ENCODE measurements at places on chromosomes 5 and 9.
A peak's percentile ranks its signal among the peaks of the same experiment; 100 is the strongest.

GRCh38 chr5:163563880-163564279, 58.5 kb downstream of the MAT2B start:
- no peak for DNase-seq

- no peak for DNase-seq
These were observed 32.9 kb downstream of the FGD3 start for GRCh38 chr9:92980085-92980745.

- DNase-seq, result no peak
These were observed 335.3 kb upstream of the ADAMTSL1 start for GRCh38 chr9:18138656-18139055.

DNA sequence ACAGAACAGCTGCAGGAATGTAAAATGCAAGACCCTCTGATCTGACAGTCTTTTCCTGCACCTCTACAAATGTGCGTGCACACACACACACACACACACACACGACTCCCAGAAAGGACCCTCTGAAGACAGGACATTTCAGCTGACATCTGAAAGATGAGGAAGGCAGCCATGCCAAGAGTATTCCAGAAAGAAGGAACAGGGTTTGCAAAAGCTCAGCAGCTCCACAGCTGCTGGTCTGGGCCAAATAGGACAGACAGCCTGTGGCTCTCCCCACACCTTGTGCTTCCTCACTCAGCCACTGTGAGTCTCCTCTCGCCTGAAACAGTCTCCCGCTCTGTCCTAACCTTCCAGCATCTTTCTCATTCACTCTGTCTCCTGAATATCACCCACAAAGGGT, 189.0 kb downstream of the PALM2AKAP2 start:
- DNase-seq, result peak; percentile 10

DNA sequence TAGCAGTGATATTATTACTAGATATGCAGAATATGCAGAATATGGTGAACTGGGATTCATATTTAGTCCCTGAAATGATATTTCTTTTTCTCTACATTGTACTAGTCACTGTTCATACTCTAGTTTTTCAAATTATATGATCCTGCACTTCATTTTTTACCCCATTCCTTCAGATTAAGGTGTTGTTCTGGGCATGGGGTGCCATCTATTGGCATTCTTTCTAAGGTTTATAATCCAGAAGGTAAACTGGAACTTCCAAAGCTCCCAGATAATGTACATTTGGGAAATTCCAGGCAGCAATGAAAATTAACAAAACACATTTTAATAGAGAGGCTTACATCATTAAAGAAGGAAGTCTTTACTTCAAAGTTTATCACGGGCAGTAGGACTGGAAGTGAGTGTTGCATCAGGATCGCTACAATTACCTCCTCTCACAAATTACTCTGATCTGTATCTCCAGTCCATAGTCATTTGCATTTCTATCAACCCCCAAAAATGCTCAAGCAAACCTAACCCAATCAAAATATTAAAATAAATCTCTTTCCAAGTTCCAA, 12.5 kb downstream of the RFX3 start:
- no peak for DNase-seq

DNA sequence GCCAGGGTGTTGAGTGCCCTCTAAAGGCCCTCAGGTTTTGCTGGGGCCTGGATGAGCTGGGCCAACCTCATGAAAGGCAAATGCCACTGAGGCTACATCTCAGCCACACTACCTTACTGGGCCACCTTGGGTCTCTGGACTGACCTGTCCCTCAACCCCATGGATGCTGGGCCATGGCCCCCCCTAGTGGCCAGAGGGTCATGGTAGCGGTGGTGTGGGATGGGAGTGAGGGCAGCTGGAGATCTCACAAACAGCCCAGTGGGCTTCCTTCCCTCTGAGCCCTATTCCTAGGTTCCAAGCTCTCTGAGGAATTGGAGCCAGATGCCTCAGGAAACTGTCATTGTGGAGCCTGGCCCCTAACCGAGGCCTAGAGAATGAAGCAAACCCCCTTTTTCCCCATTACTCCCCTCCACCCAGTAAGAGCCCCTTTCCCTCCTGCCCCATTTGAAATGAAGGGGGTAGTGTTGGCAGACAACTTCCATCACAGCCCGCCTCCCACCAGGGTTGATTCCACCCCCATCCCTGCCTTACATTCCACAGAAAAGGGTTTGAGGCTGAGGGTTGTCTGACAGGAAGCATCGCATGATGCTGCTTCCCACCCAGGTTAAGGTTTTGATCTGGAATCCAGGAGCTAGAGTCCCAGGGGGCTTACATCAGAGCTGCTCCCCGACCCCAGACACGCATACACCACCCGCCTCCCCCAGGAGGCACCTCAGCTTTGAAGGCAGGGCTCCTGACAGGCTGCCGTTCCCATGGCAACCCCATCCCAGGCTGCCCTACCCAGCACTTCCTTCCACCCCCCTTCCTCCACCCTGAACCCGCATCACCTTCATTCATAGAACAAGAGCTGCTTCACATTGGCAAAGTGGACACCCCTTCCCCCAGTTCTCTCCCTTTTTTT, 63.9 kb downstream of the PCDH1 start:
- no peak for DNase-seq

- DNase-seq, result no peak
These were observed 591.1 kb downstream of the DTWD2 start for GRCh38 chr5:118397236-118397635.

DNA sequence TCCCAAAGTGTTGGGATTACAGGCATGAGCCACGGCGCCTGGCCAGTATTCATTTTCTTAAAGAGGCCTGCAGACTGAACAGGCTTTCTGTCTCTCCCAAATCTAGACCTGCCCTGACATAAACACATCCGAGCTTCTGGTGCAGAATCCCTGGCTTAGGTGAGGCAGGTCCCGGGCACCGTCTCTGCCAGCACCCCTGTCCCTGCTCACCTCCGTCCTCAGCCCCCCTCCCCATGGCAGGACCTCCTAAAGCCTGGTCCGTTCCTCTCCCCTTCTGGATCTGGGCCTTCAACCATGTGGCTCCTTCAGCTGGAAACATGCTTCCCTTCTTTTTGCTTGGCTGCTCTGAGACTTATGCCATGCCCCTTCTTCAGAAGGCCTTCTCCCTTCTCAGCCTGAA, 22.7 kb upstream of the RXRA start:
- no peak for DNase-seq

GRCh38 chr5:132296412-132297016, 2.3 kb downstream of the SLC22A4 start:
- DNase-seq, result no peak

DNA sequence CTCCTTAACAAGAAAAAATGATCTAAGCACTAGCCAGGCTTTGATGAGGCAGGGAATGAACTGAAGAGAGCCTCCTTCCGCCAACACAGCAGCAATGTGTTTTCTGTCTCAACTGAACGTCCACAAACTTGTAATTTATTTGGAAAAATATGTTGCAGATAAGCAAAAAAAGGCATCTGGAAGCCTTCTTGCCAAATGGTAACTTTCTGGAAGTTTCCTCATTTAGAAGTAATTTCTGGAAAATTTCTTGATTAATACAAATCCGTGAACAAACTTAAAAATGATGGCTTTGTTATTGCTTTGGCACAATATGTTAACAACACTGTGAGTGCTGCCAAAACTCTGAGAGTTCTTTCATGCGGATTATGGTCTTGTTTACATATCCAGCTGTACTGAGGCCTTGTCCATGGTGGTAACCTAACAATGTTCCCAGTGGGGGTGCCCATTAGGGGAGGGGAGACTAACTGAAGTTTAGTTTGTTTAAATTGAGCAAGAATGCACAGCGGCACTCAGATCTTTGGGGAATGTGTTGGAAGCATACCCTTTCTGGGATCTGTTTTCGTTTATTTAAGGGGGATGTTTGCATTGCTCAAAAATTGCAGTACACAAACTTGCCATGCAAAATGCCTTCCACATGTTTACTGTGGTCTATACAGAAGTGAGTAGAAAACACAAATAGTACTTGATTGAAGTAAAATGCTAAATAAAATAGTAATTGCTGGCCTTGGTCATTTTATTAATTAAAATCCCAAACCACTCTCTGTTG, 334.7 kb downstream of the NR2F1-AS1 start:
- peak; percentile 12 for DNase-seq

Data from DMS 273 treated with DMSO at 0.1 percent for 48 hours (cell line).